Stimulated activated CD4-positive, alpha-beta T cell treated with anti-CD3 and anti-CD28 coated beads, Interleukin-12 subunit alpha, Interleukin-12 subunit beta, amount 100 ng/mL, for 24 hours (primary cell): ENCODE measurements at places on chromosomes 16 and 17.

DNA sequence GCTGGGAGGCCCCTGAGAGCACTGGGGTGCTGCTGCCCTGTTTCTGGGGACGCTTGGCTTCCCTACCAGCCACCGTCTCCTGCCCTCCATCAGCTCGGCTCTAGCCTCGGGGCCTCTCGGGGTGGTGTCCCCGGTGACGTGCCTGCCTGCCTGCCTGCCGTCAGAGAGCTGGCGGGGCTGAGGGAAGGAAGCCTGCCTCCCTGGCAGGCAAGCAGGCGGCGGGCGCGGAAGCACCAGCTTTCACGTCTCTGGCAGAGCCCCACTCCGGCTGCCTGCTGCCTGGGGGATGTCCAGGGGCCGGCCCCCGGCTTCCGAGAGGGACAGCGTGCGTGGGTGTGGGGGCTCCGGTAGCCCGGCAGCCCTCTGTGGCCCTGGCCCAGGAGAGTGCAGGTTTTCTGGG lies 9.3 kb downstream of the CENPX start:
- no peak for DNase-seq

- DNase-seq: no peak
These were observed 16.2 kb upstream of the NAGLU start for GRCh38 chr17:42519546-42520491.

DNA sequence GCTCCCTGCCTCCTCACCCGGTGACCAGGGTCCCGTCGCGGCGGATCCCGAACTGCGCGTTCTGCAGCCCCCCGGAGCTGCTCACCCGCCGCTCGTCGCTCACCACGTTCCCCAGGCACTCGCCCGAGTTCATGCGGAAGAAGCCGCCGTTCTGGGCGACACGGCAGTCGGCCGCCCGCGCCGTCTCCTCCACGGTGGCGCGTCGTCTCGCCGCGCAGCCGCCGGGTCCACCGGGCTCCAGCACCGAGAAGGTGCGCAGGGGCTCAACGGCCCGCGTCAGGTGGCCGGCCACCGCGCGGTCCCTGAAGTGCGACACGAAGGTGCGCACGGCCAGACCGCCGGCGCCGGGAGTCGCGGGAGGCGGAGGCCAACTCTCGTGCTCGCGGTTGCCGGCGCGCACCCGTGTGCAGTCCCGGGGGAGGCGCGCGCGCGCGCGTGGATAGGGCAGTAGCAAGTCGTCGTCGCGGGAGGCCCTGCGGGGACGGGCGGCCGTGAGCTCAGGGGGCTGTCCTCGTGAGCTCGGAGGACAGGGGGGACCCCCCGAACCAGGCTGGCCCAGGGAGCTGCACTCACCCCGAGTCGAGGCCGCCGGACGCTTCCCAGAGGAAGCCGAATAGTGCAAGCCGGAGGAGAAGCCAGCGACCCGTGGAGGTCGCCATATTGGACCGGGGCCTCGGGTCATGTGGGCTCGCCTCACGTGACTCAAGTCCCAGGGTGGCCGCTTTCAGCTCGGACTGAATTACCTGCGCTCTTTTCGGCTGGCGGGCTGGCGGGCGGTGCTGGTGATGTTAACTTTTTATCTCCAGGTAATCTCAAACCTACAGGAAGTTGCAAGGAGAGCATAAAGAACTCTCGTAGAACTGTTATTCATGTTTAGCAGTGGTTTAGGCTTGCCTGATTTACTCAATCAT lies at the start of gene NAGPA:
Gene NAGPA, minus strand, starts transcription at position 680 of the 911 bp plus-strand sequence. Its CDS starts 21 bp downstream, at position 659.
- DNase-seq: peak; percentile 63

- DNase-seq: no peak
These were observed 36.4 kb downstream of the RHBDL3 start for GRCh38 chr17:32302037-32302436.

DNA sequence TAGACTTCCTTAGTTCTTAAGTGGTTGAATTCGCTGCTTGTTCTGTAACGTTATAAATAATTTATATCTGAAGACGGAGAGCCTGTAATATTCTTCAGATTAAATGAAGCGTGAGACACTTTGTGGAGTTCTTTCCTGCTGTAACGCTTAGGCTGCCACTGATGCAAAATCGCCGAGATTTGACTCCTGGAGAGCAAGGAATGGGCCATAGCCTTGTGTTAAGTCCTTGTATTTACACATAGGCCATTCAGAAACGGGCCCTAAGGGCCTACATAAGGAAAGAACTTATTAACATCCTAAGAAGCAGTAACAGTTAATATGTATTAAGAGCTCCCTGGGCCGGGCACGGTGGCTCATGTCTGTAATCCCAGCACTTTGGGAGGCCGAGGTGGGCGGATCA lies 936 bp downstream of the EMC6 start:
- no peak for DNase-seq

DNA sequence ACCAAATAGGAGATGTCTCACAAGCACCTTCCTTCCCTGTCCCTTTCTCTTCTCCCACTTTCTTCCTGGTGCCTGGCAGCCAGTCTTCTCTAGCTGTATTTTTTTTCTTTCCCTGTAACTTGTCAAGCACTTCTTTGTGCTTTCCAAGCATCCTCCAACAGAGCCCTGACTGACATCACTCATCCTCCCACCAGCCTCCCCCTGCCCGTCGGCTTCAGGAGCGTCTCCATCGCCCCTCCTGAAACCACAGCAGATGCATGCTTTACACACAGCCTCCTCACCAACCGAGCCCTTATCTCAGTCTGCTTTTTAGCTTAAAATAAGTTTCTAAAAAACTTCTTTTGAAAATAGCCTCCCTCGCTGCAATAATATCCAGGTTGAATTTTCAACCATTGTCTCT lies 268.7 kb upstream of the CDH5 start:
- no peak for DNase-seq

- DNase-seq: no peak
These were observed 19.8 kb upstream of the ZNF594 start for GRCh38 chr17:5211458-5211857.

DNA sequence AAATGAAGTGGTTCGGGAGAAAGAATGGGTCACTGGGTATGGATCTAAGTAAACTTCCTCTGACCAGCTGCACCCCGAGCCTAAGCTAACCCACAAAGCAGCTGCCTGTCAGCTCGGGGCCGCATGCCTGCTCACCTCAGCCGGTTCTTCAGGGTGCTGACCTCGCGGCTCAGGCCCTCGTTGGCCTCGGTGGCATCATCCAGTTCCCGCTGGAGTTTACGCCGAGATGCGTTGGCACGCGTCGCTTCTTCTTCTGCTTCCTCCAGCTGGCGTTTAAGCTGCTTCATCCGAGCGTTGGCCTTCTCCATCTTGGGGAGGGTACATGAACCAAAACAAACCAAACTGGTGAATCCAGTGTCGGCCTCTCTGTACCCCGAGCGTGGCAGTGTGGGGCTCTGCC lies 41.1 kb downstream of the NDEL1 start:
- DNase-seq: no peak

DNA sequence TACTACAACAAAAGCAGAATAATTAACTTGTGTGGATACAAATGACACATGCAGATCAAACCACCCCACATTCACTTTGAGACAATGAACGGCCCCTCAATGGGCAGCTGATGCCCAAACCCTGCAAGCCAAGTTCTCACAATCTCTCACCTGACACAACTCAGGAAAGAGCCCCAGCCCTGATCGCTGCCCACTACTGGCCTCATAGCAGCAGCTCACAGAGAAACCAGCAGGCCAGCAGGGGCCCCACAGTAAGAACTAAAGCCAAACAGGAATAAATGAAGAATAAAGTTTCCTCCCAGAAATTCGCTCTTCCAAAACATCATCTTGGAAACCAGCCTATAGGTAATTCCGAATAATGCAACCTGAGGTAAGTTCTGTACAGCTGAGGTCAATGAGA lies 7.7 kb downstream of the AKTIP start:
- DNase-seq: no peak

GRCh38 chr16:86398622-86399021 lies 111.7 kb upstream of the FOXF1 start:
- no peak for DNase-seq

DNA sequence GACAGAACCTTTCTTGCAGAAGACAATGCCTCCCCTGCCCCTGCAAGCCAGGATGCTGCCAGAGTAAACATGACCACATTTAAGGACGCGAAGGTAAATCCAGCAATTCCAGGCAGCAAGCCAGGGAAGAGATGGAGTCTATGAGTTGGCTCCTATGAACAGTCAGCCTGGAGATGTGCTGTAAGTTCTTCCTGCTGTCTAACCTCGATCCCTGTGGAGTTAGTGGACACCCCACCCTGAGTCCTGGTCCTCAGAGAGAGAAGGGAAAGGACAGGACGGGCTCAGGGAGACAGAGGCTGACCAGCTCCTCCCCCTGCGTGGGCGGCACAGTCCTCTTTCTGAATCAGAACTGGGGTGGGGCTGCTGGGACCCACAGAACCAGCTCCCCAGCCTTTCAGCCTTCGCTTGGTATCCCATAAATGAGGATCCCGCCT lies 24.9 kb downstream of the CDC42EP4 start:
- no peak for DNase-seq

DNA sequence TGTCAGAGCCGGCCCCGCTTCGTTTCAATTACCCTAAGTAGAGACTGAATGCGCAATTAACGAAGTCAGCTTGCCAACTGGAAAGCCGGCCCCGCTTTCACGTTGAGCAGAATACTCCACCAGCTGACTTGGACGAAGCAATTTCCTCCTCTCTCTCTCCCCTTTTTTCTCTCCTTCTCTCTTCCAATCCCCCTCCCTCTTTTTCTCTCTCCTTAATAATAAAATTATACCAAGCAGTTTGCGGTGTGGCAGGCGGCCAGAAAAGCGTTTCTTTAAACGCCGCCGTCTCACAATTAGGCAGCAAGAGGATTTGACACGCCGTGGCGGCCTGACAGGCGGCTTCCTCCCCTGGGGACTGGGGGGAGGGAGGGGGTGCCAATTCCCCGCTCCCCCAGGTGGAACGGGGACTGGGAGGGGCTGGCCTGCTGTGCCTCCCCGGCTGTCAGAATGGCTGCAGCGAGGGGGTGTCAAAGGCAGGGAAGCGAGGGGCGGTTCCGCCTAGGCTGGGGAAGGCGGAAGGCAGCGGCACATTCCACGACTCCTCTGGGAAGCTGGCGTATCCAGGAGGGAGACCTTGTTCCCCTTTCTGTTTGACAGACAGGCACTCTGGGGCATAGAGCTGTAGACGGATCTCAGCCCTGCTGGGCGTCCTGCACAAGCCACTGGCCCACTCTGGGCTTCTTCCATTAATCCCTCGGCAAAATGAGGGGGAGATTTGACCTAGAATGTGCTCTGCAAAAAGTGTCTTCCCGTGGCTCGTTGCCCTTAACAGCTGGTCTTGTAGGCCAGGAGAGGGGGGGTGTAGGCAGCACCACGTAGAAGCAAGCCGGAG lies 52.7 kb downstream of the SREBF1 start:
- DNase-seq: no peak

DNA sequence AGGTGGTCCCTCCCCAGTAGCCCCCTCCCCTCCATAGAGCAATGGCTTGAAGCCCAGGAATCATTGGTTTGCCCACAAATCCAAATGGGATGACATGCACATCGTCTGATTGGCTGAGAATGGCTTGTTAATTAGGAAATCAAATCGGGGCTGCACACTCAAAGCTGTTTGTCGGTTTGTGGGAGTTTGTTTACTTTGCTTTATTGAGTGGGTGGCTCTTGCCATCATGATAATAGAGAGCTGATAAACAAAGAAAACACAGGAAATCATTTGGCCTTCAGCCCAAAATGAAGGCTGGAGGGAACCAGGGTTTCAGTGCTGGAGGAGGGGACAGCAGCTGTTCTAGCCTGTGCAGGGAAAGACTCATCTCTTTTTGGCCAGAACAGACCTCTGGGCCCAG lies 316.3 kb downstream of the CBLN1 start:
- DNase-seq: no peak

DNA sequence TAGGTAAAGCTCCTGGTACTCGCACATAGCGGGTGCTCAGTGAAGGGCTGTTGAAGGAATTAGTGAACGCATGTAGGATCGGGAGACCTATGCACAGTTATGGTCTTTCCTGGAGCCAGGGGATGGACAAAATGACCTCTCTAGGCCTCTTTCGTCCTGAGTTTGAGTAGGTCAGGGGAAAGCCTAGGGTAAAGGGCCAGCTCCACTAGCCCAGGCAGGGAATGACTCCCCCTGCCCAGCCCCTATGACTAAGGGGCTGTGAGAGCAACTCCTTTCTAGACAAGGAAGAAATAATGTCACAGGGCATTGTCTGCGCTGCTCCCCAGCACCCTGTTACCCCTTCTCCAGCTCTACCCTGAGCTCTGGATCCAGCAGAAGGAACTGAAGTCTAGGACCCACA lies 24.6 kb upstream of the FMNL1 start:
- no peak for DNase-seq

DNA sequence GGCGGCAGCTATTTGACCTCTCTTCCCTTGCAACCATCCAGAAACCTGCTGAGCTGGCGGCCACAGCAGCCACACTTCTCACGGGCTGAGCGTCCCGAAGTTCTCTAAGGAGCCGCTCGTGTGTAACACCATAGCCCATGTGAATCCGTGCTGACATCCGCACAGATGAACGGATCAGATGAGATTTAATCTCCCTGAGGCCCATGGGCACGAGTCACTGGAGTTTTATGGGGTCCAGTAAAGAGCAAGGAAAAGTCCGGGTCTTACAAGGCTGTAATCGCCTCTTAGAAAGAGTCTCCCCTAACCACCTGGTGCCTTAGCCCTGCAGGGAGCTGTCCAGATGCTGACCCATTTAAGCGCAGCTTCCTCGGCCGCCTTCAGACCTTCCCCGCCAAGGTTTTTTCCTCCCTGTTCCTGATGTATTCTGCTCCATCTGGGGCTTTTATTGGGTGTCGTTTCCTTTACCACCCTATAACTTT lies 5.5 kb upstream of the CACNG5 start:
- DNase-seq: no peak

DNA sequence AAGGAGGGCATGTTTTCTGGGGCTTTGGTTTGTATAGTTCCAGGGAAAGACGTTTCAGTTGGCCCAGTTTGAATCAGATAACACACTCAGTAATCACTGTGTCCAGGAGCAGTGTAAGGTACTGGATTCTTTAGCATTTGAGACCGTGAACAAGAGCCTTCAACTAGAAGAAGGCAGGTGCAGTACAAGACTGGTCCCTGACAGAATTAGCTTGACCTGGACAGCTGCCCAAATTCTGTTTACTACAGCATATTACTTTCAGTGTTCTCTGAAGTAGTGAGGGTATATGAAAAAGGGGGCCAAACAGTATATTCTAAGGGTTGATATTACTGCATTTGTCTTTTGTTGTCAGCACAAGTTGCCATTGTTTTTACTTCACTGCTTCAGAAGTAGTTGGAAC lies 81.3 kb downstream of the COX10 start:
- DNase-seq: no peak

DNA sequence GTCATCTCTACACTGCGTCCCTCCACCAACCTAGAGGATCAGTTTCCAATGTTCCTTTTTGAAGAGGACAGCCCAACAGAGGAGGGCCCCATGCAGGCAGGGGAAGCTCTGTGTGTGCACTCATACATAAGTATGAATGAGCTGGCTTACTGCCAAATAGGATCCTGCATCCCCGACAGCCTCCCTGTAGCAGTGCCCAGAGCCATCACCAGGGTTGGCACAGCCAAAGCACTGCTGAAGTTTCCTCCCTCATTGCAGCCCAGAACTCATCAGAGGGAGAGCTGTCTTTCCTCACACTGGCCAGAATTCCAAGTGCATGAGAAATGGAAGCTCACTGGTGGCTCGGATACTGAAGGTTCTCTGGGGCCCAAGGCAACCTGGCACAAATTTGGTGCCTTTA lies 114.4 kb downstream of the ASIC2 start:
- no peak for DNase-seq
